Sigmoid colon (tissue), 7 donors: ENCODE measurements at places on chromosomes 4 and X. TPM values are rescaled to one million over a fixed set of nuclear protein-coding genes. Genes with fewer than 3 reads are reported as not detected.

- no peak overlapping the region for H3K27ac ChIP-seq
- DNase-seq: no peak
- H3K36me3 ChIP-seq: no peaks in the 10 kb centered on the region
- H3K4me3 ChIP-seq: no peak overlapping the region
- no peaks in the 10 kb centered on the region for H3K27me3 ChIP-seq
Observed at GRCh38 chrX:13341491-13342101, 21.7 kb upstream of the ATXN3L start.

DNA sequence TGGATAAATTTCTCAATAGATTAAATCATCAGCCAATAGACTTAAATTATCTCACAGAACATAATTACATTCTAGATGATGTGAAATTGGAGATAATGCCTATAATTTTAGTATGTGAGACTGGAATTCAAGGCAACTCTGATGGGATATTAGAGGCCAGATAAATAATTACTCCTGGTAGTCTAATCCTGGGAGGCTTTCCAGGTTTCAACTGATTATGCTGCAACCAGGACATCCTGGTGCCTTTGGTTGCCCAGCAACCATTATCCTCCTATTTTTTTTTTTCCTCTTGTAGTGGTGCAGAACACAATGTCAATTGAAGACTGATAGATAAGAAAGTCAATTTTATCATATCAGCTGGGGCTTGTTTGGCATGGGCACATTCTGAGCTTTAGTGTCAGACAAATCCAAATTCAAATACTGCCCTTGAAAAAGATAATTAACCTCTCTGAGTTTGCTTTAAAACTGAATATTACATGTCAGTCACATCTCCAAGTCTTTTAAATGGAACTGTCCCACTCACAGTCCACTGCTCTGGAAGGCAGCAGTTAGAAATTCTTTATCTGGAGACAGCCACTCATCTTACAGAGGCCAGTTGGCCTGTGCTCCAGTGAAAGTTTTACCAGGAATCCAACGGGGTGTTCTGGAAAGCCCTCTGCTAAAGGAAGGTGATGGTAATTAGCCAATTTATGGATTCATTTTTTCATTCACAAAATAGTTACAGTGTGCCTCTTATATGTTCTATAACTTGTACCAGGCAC is 95.3 kb upstream of the GUCY1A1 start:
- H3K36me3 ChIP-seq: no peaks in the 10 kb centered on the region
- DNase-seq: no peak
- H3K27me3 ChIP-seq: no peaks in the 10 kb centered on the region
- no peaks in the 10 kb centered on the region for H3K4me1 ChIP-seq
- H3K4me3 ChIP-seq: no peak overlapping the region
- H3K27ac ChIP-seq: no peak overlapping the region

- no peak overlapping the region for H3K4me3 ChIP-seq
- H3K4me1 ChIP-seq: no peaks in the 10 kb centered on the region
- no peaks in the 10 kb centered on the region for H3K36me3 ChIP-seq
- H3K27me3 ChIP-seq: no peaks in the 10 kb centered on the region
- no peak overlapping the region for H3K27ac ChIP-seq
Observed at GRCh38 chr4:152579916-152580315, 44.0 kb upstream of the FBXW7 start.

GRCh38 chr4:169810325-169811323 is 52.9 kb upstream of the HPF1 start:
- no peaks in the 10 kb centered on the region for H3K27me3 ChIP-seq
- H3K4me1 ChIP-seq: no peaks in the 10 kb centered on the region
- DNase-seq: no peak
- H3K27ac ChIP-seq: no peak overlapping the region

Gene SHISA3
- 2.9 TPM for total RNA-seq

Gene MAGEA6
- not detected for total RNA-seq
